Putamen (tissue), 1 donor: ENCODE measurements at places on chromosomes 2 and 18.

DNA sequence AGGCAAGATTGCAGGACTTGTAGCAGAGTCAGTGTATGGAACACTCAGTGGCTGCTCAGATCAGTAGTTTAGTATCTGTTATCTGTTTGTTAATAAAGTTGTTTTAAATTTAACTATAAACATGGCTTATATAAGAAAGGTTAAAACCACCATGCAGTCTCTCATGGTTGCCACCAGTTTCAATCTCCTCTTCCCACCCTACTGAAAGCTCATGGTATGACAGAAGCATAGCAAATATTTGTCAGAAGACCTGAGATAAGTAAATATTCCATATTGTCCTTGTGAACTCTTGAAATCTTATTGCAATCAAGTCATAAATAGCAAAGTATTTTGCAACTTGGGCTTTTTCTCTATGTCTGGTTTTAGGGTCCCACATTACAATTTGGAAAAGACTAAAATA, 2.1 kb upstream of the COL5A2 start:
- DNase-seq, result no peak

DNA sequence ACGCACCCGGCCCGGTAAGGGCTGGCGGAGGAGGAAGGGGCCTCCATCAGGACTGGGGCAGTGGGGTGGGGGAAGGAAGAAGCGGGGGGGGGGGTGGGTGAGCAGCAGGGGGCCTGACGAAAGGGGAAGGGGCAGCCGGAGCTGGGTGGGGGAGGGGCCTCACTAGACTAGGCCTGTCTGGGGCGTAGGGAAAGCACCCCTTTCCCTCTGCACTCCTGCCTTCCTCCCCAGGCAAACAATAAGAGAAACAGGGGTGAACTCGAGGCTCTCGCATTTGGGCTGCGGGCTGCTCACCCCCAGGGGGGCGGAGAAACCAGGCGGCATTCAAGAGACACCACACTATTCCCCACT, 82.7 kb upstream of the POMC start:
- DNase-seq, result no peak

DNA sequence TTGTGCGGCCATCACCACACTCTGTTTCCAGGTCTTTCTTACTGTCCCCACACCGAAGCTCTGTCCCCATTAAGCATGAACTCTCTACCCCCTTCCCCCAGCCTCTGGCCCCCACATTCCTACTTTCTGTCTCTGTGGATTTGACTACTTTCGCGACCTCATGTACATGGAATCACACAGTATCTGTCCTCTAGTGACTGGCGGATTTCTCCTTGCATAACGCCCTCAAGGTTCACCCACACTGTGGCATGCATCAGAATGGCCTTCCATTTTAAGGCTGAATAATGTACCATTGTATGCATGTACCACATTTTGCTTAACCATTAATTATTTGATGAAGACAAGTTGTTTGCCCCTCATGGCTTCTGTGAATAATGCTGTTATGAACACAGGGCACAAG, 467.6 kb upstream of the HS6ST1 start:
- no peak for DNase-seq

DNA sequence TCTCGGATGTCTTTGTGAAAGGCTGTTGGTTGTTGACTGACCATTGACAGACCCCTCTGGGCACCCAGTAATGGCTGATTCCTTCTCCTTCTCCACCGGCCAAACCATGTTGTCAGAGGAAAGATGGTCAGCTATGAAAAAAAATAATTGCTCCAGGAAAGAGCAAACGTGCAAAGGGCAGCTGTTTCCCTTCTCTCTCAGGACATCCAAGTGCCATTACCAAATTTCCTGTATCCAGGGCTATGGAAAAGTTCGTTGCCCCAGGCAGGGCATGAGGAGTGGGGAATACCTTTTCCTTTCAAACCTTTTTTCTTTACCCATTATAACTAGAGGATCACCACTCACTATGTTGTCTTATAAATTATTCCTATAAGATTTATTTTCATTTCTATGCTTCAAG, 321.5 kb upstream of the HNRNPA3 start:
- DNase-seq, result no peak

GRCh38 chr2:109711230-109712122, 82.6 kb upstream of the RGPD5 start:
- no peak for DNase-seq

DNA sequence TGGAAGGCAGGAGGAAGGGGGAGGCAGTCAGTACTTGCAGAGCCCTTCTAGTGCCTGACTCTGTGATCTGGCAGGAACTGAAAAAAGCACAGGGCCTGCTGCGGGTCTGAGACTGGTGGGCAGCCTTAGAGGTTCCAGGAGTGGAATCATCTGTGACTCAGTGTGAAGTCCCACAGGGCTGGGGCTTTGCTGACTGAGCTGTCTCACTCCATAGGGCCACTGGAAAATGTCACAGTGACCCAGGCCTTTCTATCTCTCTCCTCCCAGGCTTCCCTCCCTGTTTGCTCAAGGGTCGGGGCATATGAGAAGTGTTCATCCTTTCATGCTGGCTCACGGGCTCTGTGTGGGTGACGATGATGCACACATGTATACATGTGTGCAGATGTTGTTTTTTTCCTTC, 47.1 kb upstream of the ZFP36L2 start:
- DNase-seq, result no peak

DNA sequence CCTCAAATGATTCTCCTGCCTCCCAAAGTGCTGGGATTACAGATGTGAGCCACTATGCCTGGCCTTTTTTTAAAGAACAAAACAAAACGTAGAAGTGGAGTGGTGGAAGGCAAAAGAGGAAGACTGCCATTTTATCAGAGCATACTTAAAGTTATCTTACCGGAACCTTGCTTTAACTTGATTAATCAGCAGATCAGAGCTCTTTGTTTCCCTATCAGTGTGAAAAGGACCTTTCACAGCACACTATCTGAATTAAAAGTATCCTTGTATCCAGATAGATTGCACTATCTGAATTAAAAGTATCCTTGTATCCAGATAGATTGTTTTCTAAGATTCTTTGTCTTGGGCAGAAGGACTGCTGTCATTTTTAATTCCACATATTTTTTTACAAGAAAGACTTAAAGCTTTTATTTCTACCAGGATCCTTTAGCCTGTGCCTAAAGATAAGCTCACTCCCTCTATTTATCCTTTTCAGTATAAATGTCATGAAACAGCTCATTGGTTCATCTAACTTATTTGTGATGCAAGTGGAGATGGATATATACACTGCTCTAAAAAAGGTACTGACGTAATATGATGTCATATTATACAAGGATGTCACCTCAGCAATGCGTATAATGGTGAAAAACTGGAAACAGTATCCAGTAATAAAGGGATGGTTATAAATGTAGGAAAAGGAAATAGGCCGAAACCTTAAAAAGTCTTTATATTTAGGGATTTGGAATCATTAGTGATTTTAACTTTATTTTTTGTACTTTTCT, 17.8 kb downstream of the GMCL1 start:
- no peak for DNase-seq

- no peak for DNase-seq
These were observed 294.3 kb upstream of the SETBP1 start for GRCh38 chr18:44386401-44386800.

- no peak for DNase-seq
These were observed 38.7 kb upstream of the SLC1A4 start for GRCh38 chr2:64950226-64951160.

DNA sequence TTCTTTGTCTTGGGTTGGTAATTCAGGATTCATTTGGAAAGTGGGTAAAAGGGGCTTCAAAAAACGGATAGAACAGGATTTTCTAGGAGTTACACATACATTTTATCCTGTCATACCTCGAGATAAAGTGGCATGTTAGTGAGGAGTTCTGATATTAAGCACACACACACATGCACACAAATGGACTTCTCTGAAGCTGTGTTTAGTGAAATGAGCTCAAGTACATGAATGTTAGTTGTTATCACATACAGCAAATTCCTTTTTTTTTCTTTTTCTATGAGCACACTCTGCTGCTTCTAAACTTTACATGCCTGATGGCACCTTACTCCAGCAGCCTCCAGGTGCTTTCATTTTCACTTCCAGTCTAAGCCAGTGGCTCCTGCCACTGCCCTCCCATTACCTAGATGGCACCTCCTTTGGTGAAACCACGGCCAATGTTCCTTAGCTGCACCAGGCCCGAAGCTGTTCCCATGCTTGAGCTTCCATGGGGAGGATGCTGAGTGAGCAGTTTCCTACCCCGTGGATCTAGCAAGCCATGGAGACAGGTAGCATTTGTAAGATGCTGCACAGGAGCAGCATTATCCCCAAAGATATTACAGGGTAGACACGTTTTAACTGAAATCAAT, 49.7 kb downstream of the STAT1 start:
- DNase-seq, result no peak

- no peak for DNase-seq
These were observed 43.8 kb downstream of the SH2D6 start for GRCh38 chr2:85462322-85462721.

DNA sequence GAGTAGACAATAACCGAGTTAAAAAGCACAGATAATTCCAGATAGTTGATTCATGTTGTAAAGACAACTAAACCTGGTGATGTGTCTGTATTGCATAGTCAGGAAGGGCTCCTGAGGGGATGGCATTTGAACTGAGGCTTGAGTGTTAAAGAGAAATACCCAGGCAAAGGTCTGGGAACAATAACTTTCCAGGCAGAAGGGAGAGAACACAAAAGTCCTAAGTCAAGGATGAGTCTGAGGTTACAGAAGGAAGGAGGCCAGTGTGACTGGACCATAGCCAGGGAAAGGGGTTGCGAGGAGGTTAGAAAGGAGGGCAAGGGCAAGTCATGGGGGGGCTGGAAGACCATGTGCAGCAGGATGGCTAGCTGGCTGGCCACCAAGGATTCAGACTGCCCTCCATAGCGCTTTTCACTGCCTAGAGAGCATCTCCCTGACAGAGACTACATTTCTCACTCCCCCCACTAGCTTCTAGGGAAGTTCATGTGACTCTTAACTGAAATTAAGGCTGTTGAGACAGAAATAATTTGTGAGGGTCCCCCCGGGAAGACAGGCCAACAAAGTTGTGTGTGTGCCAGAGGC, 135.5 kb upstream of the CREB1 start:
- DNase-seq, result no peak

DNA sequence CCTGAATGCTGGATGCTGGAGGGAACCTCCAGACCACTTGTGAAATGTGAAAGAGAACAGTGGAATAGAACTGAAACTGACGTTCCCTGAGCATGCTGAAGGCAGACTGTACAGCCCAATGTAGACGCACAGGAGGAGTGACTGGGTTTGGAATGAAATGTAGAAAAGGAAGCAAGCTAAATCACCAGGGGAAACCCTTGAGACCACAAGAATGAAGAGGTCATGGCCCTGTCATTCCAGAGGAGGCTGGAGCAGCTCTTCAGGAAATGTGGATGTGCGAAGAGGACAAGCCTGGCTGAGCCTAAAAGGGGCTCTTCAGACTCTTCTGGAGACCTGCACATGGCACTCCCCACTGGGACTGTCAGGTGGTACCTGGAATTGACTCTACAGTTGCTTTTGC, 118.5 kb upstream of the ALPP start:
- no peak for DNase-seq

DNA sequence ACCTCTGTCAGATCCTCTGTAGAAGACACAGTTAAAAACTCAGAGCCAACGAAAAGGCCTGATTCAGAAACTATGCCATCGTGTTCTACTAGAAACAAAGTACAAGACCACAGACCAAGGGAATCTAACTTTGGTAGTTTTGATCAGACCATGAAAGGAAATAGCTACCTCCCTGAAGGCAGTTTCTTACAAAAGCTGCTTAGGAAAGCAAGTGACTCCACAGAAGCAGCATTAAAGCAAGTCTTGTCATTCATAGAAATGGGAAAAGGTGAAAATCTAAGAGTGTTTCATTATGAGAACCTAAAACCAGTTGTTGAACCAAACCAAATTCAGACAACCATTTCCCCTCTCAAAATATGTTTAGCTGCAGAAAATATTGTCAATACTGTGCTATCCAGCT, 58.2 kb downstream of the FSIP2 start:
- DNase-seq, result no peak

- no peak for DNase-seq
These were observed 938.3 kb upstream of the CRIM1 start for GRCh38 chr2:35417293-35417692.

DNA sequence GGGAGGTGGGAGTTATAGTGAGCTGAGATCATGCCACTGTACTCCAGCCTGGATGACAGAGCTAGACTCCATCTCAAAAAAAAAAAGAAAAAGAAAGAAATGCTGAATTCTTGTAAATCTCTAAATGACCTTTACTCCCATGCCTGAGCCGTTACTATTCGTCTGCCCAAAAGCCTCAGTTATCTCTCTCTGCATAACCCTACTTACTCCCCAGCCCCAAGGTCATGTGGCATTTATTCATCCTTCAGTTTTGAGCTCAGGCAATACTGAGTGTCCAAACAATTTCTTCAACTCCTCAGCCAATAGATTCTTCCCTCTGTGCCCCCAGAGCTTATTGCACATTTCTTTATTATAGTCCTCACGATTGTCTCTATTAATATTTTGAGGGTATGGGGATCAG, 28.8 kb downstream of the RAB1A start:
- no peak for DNase-seq

GRCh38 chr2:25161055-25161781, 7.2 kb downstream of the POMC start:
- DNase-seq, result no peak

DNA sequence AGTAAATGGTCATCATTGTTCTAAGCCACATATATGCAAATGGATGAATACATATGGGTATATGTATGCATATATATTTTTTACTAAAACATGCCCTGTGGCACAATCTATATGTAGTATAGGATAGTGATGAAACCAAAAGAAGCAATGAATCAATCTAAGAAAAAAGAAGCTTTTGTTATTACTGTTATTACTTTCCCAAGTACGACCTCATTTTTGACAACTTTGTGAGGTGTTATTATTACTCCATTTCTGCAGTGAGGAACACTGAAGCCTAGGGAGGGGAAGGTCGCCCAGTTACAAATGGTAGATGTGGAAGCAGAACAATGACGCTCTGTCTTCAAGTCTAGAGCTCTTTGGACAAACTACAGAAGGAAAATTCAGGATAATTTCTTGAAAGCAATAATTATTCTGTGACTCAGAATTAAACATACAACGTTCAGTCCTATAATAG, 38.3 kb downstream of the STAT4 start:
- DNase-seq, result no peak

DNA sequence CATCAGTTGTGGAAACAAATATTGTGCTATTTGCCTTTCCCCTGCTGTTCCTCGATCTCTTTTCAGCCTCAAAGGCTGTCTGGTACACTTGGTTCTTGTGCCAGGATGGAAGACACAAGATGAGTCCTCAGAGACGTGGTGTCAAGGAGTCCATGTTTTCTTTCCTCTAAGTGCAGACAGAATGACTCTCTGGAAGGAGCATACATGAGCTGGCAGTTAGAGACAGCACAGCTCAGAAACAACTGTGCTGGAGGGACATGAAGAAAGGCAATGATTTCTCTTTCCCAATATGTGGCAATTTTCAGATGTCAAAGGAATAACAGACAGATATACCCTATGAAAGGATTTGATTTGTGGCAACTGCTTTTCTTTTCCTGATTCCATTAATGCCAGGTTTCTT, 162.2 kb downstream of the AFF3 start:
- no peak for DNase-seq

DNA sequence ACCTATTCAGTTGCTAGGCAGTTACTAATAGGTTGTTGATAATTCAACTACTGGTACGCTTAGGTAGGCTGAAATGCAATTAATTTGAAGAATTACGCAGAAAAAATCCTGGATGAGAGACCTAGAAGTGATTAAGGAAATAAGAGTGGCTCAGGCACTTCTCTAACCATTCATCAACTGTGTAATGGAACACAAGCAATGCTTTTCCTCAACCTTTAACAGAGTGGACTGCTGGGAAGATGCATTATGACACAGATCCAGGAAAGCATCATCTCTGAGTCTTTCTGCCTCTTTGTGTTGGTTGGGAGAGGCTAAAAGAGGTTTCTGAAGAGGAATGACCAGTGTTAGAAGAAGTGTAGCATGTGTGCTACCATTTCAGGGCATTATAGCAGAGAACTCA, 992.2 kb downstream of the TSN start:
- DNase-seq, result no peak
